A549 treated with AZD2906 at 1 μM for 4 hours (cell line): ENCODE measurements at places on chromosomes 5 and 9. TPM values are rescaled to one million over a fixed set of nuclear protein-coding genes. Genes with fewer than 3 reads are reported as not detected.

SPEF2 gene
- total RNA-seq = 1.5 to 2.4 TPM (median 1.7 TPM) in 5 replicates

LHX6 gene
- total RNA-seq = 3.1 to 3.8 TPM (median 3.3 TPM) in 5 replicates

CHSY3 gene
- total RNA-seq = 0.06 to 0.09 TPM (median 0.07 TPM) in 5 replicates

POLR1E gene
- total RNA-seq = 30.4 to 36.6 TPM (median 34.2 TPM) in 5 replicates

ARL14EPL gene
- total RNA-seq = 0.11 to 0.31 TPM (median 0.25 TPM) in 5 replicates

ANKDD1B gene
- 0.03 to 0.09 TPM in 2 of 5 replicates, not detected in the others for total RNA-seq

DMXL1 gene
- total RNA-seq = 8.5 to 10.1 TPM (median 8.8 TPM) in 5 replicates

ANKRD34B gene
- total RNA-seq = 0.03 to 0.15 TPM (median 0.06 TPM) in 5 replicates

TRIM52 gene
- total RNA-seq = 5.2 to 7.2 TPM (median 5.5 TPM) in 5 replicates

EQTN gene
- total RNA-seq = 0.16 to 0.20 TPM in 2 of 5 replicates, not detected in the others

SPINK7 gene
- total RNA-seq = not detected in 5 replicates

TMC1 gene
- 0.02 to 0.10 TPM (median 0.07 TPM) in 4 of 5 replicates, not detected in the other for total RNA-seq

TAF7 gene
- total RNA-seq = 59.3 to 79.3 TPM (median 67.9 TPM) in 5 replicates

PNPLA7 gene
- 0.44 to 0.80 TPM (median 0.62 TPM) in 5 replicates for total RNA-seq

F12 gene
- 15.9 to 26.4 TPM (median 22.8 TPM) in 5 replicates for total RNA-seq

GADD45G gene
- 0.11 to 0.76 TPM (median 0.39 TPM) in 5 replicates for total RNA-seq

ASS1 gene
- total RNA-seq = 19.0 to 23.4 TPM (median 21.5 TPM) in 5 replicates

RAD1 gene
- total RNA-seq = 30.1 to 40.5 TPM (median 30.9 TPM) in 5 replicates

CCNG1 gene
- total RNA-seq = 52.0 to 63.8 TPM (median 59.7 TPM) in 5 replicates

SH3PXD2B gene
- 16.2 to 19.7 TPM (median 19.4 TPM) in 5 replicates for total RNA-seq

ARID3C gene
- total RNA-seq = 0.11 to 0.32 TPM (median 0.17 TPM) in 5 replicates
